ENCODE measurements at places on chromosomes 5 and 9.

DNA sequence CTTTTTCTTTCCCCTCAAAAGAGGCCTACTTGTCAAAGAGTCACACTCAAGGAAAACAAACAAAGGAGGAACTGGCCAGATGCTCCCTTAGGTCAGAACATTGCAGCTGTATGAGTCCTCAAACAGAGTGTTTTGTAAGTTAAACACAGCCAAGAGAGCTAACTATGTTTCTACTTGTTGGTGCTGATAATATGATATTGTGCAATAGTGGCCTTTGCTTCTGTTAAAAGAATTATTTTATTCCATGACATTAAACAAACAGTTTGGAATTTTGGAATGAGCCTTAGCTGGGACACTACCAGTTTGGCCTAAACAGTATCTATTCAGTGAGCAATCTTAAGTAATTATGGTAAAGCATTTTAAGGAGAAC is 56.0 kb upstream of the TPD52L3 start:
- DNase-seq: peak; percentile 61

DNA sequence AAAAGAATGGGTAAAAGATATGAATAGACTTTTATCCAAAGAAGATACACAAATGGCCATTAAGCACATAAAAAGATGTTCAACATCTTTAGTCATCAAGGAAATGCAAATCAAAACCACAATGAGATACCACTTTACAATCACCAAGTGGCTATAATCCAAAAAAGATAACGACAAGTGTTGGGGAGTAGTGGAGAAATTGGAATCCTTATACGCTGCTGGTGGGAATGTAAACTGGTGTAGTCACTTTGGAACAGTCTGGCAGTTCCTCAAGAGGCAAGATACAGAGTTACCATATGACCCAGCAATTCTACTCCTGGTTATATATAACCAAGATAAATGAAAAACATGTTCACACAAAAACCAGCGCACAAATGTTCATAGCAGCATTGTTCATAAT is 234.9 kb downstream of the SPATA31D1 start:
- no peak for DNase-seq

DNA sequence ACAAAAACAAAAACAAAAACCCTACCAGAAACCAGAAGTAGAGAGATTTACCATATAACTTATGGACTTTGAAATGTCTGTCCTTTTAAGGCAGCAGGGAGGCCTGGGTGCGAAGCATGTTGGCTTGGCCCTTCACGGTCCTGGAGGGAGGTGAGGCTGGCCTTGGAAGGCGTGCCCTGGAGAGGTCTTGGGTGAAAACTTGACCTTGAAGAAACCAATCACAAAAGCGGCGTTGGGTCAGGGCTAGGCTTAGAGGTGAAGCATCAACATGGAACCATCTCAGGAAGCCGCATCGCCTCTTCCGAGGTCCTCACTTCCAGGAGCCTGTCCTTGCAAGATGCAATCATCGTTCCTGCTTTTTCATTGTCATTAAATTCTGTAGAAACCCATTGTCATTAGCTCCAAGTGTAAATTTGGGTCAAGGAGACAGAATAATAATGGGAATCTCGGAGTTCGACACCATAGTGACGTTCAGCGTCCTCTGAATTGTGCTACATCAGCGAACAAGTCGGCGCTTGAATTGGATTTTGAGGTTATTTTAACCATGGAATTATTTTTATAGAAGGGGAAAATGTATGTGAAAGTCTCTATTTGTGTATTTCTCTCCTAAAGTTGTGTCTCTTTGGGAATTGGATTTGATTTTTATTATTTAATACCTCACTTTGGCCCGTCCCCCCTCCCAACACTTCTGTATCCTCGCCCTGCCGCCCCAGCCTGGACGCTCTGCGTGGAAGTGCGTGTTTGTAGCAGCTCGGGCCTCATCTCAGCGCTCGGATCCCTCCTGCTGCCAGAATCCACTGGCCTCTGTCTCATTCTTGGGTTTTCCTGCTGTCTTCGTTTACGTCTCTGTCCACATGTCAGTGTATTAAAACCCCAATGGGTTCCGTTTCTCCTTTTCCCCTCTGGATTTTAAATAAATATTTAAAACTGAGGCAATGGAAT is 11.1 kb upstream of the ORM1 start:
- no peak for DNase-seq

- no peak for DNase-seq
Observed at GRCh38 chr5:43553381-43553780, 3.5 kb downstream of the PAIP1 start.

- DNase-seq: no peak
Observed at GRCh38 chr9:126454215-126454614, 127.6 kb downstream of the MVB12B start.

DNA sequence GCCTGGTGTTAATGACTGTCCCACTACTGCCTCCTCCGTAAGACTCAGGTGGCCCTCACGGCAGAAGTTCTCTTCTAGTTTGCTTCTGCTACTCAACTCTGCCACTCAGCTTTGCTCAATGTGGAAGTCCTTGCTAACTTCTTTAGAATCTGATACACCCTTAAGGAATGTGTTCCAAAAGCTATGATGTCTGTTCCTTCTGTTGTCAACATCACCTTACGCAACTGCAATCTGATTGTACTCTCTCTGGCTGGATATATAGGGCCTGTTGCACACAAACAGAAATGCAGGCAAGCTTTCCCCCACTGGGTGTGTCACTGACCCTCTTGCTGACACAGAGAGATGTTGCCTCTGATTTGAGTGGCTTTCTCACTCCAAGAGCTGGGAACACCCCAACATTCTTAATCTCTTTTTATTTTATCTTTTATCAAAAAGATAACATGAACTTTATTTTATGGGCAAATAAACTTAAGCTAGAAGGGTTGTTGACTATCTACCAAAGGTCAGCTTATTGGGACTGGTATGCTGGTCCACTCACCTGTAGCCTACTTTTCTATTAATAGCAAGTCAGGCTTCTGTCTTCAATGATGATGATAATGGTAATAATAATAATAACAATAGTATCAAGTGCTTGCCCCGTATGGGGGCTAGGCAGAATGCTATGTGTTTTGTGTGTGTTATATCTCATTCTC is 25.2 kb downstream of the TMEM252 start:
- no peak for DNase-seq

DNA sequence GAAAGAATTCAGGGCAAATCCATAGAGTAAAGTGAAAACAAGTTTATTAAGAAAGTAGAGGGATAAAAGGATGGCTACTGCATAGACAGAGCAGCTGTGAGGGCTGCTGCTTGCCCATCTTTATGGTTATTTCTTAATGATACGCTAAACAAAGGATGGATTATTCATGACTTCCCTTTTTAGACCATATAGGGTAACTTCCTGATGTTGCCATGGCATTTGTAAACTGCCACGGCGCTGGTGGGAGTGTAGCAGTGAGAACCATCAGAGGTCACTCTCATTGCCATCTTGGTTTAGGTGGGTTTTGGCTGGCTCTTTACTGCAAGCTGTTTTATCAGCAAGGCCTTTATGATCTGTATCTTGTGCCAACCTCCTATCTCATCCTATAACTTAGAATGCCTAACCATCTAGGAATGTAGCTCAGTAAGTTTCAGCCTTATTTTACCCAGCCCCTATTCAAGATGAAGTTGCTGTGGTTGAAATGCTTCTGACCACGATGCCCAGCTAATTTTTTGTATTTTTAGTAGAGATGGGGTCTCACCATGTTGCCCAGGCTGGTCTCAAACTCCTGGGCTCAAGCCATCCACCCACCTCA is 42.1 kb downstream of the RFK start:
- DNase-seq: no peak

All from pancreas (tissue), 10 donors.